ENCODE measurements at places on chromosomes 3 and 15. TPM values are rescaled to one million over a fixed set of nuclear protein-coding genes. Genes with fewer than 3 reads are reported as not detected.

DNA sequence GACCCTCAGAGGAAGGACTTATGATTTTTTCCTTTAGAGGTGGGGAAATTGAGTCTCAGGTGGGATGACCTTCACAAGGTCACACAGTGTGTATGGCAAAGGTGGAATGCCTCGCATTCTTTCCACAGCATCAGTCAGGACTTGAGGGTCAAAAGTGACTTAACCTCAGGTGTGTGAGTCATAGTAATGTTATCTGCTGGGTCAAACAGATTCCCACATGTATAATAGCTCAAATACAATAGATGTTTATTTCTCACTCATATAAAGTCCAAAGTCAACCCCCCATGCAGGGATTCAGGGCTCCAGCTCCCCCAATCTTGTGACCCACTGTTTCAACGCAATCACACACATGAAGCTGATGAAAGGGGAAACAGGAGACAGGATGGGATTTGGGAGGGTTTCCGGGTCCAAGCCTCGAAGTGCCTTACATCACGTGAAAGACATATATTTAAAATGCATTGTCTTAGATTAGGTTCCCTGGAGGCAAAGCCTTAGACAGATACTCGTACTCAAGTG lies 34.0 kb upstream of the CCDC174 start:
- ATAC-seq, result no peak

The C3orf85 gene
- total RNA-seq, result not detected

- no peak for ATAC-seq
Observed at GRCh38 chr3:106707347-106707746, 669.9 kb upstream of the CCDC54 start.

The ESYT3 gene
- 0.80 TPM for total RNA-seq

DNA sequence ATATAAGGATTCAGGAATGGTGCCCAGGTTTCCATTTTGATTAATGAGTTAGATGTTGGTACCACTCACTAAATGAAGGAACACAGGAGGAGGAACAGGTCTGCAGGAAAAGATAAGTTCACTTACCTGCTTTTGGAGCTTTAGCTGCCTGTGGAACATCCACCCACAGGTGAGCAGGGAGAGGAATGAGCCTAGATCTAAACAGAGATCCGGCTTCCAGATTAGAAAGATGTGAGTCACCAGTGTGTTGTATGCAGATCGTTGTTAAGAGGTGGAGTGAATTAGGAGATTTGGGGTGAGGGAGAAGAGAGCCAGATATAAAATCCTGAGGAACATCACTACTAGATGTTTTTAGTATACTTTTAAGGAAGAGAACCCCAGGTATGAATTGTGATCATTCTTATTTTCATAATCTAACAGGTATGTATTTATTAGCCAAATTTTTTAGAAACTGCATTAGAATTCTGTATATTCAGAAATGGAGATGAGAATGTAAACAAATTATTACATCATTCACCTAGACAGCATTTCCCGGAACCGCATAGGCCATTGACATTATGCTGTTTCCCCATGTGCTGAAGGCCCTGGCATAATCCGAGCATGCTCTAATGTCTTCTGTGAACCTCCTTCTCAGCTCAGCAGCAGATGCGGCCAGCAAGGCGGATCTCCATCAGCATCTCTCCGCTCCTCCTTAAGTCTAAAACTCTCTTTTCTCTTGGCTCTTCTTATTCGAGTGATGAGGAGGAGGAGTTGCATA lies 118.2 kb downstream of the KLHL25 start:
- no peak for ATAC-seq
